ENCODE measurements at places on chromosomes 3 and 15. TPM values are rescaled to one million over a fixed set of nuclear protein-coding genes. Genes with fewer than 3 reads are reported as not detected.

NDUFB5 gene
- 63.3 TPM for total RNA-seq

GRCh38 chr3:56799251-56799882 lies 2.4 kb downstream of the ARHGEF3 start:
- H3K4me3 ChIP-seq = peak overlapping the region; percentile 4
- no peak overlapping the region for H3K27ac ChIP-seq
- H3K27me3 ChIP-seq = no peaks in the 10 kb centered on the region
- H3K36me3 ChIP-seq = no peaks in the 10 kb centered on the region
- DNase-seq = no peak

DNA sequence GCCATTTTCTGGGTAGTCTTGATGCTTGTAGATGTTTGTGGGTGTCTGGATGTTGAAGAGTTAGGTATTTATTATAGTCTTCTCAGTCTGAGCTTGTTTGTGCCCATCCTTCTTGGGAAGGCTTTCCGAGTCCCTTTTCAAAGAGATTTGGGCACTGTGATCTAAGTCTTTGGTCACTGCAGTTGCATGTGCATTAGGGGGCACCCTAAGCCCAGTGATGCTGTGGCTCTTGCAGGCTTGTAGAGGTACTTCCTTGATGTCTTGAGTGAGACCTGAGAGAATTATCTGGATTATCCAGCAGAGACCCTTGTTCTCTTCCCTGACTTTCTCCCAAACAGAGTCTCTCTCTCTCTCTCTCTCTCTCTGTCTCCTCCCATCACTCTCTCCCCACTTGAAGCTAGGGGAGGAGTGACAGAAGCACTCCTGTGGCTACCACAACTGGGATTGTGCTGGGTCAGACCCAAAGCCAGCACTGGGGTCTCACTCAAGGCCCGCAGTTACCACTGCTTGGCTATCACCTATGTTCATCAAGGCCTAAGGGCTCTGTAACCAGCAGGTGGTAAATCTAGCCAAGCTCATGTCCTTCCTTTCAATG lies 68.5 kb downstream of the TMCO5A start:
- H3K4me3 ChIP-seq = no peak overlapping the region
- H3K27ac ChIP-seq = no peak overlapping the region
- H3K4me1 ChIP-seq = no peaks in the 10 kb centered on the region
- no peaks in the 10 kb centered on the region for H3K36me3 ChIP-seq
- H3K27me3 ChIP-seq = no peaks in the 10 kb centered on the region
- peak; percentile 62 for DNase-seq

GPR149 gene
- not detected for total RNA-seq

DNA sequence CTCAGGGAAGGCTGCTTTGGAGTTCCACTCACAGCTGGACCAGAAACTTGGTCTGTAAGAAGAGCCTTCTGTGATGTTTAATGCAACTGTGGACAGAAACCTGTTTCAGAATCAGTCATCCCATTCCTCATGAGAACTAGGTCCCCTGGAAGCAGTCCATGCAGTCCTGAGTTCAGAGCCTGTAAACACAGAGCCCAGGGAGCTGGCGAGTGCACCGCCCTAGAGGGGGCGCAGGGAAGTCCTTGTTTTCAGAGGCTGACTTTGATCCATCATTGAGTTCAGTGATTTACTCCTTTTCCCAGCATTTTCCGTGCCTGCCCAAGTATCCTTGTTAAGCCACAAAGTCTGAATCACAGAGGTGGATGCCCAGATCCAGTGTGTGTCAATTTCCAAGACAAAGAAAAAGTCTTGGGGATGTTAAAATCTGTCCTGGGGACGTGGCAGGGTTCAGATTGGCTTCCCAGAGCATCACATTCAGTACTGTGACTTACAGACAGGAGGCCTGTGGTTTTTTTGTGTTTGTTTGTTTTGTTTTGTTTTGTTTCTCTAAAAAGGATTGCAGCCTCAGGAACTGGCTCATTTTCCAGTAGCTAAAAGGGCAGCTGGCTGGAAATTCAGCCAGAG lies 9.8 kb upstream of the TXNRD3 start:
- H3K27ac ChIP-seq = no peak overlapping the region
- no peaks in the 10 kb centered on the region for H3K27me3 ChIP-seq
- no peaks in the 10 kb centered on the region for H3K4me1 ChIP-seq
- H3K36me3 ChIP-seq = no peaks in the 10 kb centered on the region
- DNase-seq = no peak

GP5 gene
- 0.07 TPM for total RNA-seq

- peak overlapping the region; percentile 55 for H3K4me3 ChIP-seq
- DNase-seq = peak; percentile 20
- H3K27me3 ChIP-seq = no peaks in the 10 kb centered on the region
- peak overlapping the region; percentile 93 for H3K27ac ChIP-seq
- H3K36me3 ChIP-seq = no peaks in the 10 kb centered on the region
- peaks cover 51% of the 10 kb centered on the region for H3K4me1 ChIP-seq
Measured at GRCh38 chr3:126525091-126525852, 1.3 kb downstream of the CHST13 start.

GRCh38 chr3:24410860-24411259 lies 83.8 kb downstream of the THRB start:
- no peak overlapping the region for H3K27ac ChIP-seq
- DNase-seq = peak; percentile 55
- no peaks in the 10 kb centered on the region for H3K36me3 ChIP-seq

GRCh38 chr3:191372122-191372521 lies 41.8 kb upstream of the UTS2B start:
- no peak for DNase-seq
- no peak overlapping the region for H3K27ac ChIP-seq
- H3K27me3 ChIP-seq = no peaks in the 10 kb centered on the region
- H3K36me3 ChIP-seq = no peaks in the 10 kb centered on the region

GRCh38 chr3:126354776-126355175 lies 2.4 kb downstream of the KLF15 start:
- peak overlapping the region; percentile 73 for H3K4me3 ChIP-seq
- peak overlapping the region; percentile 97 for H3K27ac ChIP-seq
- DNase-seq = peak; percentile 75
- no peaks in the 10 kb centered on the region for H3K36me3 ChIP-seq

- H3K27me3 ChIP-seq = no peaks in the 10 kb centered on the region
- H3K36me3 ChIP-seq = no peaks in the 10 kb centered on the region
- H3K4me1 ChIP-seq = peaks cover 14% of the 10 kb centered on the region
- H3K4me3 ChIP-seq = no peak overlapping the region
- no peak for DNase-seq
Measured at GRCh38 chr15:57668016-57668415, 38.5 kb upstream of the POLR2M start.

GOLGA6B gene
- total RNA-seq = 0.49 TPM

- H3K4me1 ChIP-seq = no peaks in the 10 kb centered on the region
- H3K36me3 ChIP-seq = no peaks in the 10 kb centered on the region
- no peak for DNase-seq
- no peaks in the 10 kb centered on the region for H3K27me3 ChIP-seq
Measured at GRCh38 chr3:107943786-107944523, 146.9 kb downstream of the CD47 start.

DNA sequence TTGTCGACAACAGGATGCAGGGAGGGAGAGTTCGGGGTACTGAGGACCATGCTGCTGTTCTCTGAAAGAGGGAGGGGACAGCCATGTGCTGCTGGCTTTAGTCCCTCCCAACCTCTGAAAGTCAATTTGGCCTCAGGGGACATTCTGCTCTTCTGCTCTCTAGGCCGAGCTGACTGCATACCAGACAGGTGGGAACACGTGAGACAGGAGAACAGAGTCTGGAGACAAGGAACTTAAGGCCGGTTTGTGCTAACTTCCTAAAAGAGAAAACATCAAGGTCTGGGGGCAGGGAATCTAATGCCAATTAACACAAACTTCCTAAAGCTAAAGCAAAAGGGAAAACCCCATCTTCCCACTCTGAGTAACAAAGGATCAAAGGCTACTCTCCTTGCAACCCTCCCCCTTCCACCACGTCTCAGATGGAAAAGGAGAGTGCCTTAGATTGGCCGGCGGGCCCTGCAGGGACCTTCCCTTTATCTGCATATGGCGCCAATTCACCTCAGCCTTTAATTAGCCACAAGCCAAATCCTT lies 41.0 kb downstream of the SLCO2A1 start:
- DNase-seq = no peak
- H3K27me3 ChIP-seq = no peaks in the 10 kb centered on the region
- no peaks in the 10 kb centered on the region for H3K4me1 ChIP-seq
- no peak overlapping the region for H3K4me3 ChIP-seq
- no peaks in the 10 kb centered on the region for H3K36me3 ChIP-seq

DNA sequence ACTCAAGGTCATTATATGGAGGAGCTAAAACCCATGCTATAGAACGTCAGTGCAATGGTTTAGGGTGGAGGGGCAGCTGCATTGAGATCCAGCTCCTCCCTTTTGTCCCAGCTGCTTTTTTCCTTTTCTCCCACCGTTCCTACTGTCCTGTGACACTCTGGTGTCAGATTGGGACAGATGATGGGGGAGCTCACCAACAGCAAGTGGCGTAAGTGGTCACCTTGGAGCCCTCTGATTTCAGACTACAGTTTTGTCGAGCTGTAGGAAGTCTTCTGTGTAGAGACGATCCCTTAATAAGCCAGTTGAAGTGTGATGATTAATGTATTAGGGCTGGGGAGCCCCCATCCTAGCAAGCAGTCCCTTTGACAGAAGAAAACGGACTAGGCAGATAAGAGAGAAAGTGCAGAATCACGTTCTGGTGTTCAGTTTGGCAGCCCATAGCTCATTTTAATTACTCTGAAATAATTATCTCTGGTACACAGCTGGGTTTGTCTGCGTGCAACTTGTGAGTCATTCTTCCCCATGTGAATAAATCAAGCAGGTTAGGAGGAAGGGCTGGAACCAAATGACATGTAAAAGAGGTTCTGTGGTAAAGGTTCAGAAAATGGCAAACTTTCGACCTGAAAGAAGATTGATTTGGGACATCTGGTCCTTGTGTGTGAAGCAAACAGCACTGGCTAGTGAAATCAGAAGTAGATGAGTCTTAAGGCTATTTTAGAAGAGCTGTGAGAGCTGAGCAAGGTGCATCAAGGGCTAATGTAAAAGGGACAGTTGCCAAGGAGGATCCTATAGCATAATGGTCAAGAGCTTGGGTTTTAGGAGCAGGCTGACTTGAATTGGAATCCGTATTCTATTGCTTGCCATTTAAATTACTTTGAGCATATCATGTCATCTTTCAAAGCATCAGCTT lies 241.4 kb downstream of the EDEM1 start:
- no peak overlapping the region for H3K27ac ChIP-seq
- no peaks in the 10 kb centered on the region for H3K36me3 ChIP-seq
- DNase-seq = no peak
- H3K4me3 ChIP-seq = no peak overlapping the region
